ENCODE measurements at places on chromosomes 12 and 14. TPM values are rescaled to one million over a fixed set of nuclear protein-coding genes. Genes with fewer than 3 reads are reported as not detected.

DNA sequence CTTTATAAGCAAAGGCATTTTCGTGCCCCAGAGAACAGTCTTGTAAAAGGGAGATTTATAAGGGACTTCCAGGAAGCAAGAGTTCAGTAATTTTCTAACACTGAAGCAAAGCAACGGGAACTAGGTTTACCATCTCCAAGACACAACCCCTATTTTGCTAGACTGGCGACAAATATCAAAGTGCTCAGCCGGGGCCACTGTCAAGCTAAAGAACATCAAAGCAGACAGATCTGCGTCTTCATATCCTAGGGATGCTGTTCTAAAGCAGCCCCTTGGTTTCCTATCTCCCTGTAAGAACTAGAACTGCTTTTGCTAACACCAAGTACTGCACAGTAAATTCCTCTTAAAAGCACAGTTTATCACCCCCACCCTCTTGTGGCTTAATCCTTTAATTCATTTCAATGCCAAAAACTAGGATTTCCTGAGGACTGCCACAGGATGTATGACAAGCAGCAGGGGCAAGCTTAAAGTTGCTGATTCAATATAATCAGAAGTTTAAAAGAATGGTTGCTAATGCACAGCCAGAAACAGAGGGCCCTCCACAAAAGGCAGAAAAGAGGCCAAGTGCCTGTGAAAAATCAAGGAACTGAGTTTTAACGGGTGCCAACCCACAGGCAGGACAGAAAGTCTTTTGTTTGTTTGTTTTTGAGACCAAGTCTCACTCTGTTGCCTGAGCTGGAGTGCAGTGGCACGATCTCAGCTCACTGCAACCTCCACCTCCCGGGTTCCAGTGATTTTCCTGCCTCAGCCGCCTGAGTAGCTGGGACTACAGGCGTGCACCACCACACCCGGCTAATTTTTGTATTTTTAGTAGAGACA lies 44.0 kb upstream of the ISM2 start:
- no peak for DNase-seq

DNA sequence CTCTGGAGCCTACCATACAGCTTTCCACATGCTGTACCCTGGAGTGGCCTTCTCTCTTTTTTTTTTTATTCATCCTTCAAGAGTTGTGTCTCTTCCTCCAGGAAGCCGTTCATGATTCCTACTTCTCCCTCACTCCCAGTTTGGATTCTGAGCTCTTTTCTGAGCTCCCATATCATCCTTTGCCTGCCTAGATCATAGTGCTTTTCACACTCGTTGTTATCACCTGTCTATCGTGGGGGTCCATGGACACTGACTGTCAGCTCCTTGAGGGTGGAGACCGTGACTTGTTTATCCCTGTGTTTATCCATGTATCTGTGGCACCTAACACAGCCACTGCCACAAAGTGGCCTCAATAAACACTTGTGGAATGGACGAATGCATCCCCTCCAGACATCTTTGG lies 7.0 kb downstream of the AK7 start:
- no peak for DNase-seq

DNA sequence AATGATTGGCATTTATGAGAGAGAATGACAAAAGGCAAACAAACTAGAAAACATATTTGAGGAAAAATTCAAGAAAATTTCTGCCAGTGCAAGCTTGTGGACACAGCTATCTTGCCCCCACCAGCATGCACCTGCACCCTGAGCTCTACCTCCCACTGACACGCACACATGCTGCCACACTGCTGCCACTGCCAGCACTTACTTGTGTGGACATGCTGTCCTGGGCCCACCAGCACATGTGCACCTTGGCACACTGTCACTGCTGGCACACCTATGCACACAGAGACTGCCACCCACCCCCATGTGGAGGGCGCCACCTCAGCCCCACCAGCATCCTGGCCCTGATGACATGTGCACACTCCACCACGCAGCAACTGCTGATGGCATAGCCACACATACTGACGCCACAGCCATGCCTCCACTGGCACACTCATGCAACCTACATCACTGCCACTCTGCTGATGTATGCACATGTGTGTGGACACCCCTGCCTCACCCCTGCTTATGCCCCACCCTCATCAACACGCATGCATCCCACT lies 475.0 kb downstream of the SOX5 start:
- no peak for DNase-seq

The MBD6 gene
- total RNA-seq: 99.0 TPM

The KRT72 gene
- 0.28 TPM for total RNA-seq

DNA sequence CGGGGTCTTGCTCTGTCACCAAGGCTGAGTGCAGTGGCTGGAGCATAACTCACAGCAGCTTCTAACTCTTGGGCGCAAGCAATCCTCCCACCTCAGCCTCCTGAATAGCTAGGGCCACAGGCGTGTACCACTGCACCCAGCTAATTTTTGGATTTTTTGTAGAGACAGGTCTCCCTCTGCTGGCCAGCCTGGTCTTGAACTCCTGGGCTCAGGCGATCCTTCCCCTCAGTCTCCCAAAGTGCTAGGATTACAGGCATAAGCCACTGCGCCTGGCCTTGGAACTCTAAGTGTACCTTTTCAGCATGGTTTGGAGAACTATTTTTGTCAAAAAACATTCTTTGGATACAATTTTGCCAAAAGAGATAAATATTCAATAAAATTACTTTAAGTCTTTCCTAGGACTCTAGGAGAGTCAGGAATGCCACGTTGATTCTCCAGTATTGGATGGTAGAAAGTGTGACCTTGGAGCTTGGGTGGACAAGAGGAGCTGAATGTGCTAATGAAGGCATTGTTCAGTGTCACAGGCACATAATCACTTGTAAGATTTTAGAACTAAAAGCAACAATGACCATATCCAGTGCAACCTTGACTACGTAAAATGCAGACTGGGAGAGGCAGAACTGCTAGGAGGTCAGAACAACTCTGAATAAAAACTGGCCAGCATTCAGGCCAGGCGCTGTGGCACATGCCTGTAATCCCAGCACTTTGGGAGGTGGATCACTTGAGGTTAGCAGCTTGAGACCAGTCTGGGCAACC lies 2.8 kb downstream of the SRSF9 start:
- DNase-seq: peak; percentile 39

DNA sequence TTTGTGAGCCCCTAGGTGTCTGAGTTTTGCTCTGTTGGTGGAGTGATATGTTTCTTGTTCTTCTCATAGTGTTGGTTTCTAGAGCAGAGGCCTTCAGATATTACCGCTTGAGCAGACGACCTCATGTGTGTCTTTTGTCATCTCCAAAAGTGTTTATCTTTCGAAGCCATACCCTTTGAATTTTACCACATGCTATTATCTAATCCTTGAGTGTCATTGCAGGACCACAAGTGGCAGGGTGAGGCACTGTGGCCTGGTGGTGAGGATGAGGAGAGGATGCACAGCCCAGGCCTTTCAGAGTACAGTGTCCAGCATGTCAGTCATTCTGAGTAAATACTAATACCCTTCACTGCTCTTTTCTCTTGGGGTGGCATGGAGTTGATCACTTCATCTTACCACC lies 57.2 kb upstream of the CISTR start:
- no peak for DNase-seq

GRCh38 chr12:68190301-68190700 lies 30.8 kb upstream of the IFNG start:
- no peak for DNase-seq

DNA sequence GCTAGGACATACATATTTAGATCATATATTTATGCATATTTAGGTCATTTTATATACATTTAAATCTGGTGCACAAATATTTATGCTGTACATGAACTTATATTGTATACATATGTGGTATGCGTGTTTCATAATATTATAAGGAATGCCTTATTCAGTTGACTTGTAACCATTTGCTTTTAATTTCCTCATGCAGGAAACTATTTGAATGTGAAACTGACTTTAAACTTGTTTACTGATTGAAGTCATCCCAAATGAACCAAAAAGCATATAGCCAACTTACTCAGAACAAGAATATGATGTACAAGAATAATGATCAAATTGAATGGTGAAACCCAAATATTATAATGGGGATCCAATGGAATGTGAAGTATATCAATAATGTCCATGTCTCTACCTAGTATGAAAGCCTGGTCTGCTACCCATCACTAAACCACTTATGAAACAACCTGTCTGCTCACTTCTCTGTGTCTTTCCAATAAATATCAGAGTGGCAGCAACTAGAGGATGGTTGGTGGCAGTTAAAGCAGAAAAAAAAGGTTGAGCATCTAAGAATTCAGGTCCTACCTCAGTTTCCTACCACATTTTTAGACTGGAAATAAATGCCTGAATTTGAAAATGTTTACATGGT lies 38.3 kb downstream of the RPS6KA5 start:
- DNase-seq: no peak

DNA sequence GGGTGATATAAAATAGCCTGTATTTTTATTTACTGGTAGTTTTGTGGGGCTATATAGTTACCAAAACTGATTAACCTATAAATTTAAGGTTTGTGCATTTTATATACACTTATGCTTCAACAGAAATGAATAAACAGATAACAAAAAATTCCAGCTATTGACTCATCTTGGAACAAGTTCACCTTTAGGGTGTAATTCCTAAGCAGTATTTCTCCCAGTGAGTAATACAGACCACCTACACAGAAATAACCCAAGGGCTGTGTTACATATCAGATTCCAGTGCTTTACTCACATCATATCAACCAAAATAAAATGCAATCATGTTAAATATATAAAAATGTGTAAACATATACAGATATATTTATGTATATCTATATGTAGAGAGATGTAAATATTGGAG lies 345.6 kb downstream of the ADAMTS20 start:
- DNase-seq: no peak

DNA sequence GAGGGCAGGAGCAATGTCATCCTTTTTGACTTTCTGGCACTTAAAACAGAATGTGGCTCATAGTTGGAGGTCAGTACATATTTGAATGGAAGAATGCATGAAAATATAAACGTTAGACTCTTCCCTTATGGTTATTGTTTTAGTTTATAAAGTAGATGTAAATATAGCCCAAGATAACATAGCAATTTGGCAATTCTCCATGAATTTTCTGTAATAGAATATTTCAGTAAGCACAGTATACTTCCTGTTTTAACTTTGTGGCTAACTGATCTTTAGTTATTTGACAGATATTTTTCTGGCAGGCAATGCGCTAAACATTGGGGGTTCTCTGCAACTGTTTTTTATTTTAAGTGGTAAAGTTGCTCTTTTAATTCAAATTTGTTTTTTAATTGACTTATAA lies 763.0 kb downstream of the NRXN3 start:
- no peak for DNase-seq

Data from endothelial cell (in vitro differentiated cells).